ENCODE measurements at places on chromosomes 4 and X. TPM values are rescaled to one million over a fixed set of nuclear protein-coding genes. Genes with fewer than 3 reads are reported as not detected.

GRCh38 chr4:146510942-146511341 is 10.8 kb downstream of the SLC10A7 start:
- no peak for DNase-seq

PRSS12 gene
- 14.1 TPM for total RNA-seq

DNA sequence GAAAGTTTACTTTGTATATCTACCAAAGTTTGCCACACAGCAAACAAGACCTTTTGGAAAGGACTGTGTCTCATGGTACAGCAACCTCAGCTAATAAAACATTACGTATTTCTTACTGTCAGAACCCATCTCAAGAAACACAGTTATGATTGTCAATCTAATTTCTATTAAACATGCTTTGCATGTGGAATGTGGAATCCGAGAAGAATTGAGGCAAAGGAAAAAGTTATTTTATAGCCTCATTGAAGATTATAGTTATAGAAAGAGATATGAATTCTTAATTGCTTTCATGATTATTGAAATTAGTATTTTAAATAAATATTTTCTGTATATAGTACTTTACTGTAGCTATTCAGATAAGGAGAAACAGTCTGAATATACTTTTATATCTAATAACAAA is 5.4 kb downstream of the PCDH7 start:
- no peak for DNase-seq

DNA sequence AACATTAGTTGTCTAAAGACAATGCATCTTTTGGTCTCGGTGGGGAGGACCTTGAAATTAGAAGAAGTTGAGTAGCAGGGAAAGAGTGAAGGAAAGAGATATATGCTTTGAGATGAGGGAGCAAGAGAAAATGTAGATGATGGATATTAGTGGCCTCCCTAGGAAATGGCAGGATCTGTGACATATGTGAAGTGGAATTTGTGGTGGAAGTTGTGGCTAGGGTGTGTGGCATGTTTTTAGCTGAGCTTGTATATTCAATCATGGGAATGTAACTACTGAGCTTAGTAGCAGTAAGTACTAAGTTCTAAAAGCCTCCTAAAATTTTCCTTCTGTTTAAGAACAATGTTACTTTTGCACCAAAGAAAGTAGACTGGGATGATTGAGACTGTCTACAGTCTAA is 382.8 kb upstream of the CTSO start:
- no peak for DNase-seq

- no peak for DNase-seq
These were observed 735.9 kb upstream of the TENM3 start for GRCh38 chr4:181507180-181507835.
